Right forelimb (tissue), 1 donor: ENCODE measurements at places on chromosomes 1 and 21.

DNA sequence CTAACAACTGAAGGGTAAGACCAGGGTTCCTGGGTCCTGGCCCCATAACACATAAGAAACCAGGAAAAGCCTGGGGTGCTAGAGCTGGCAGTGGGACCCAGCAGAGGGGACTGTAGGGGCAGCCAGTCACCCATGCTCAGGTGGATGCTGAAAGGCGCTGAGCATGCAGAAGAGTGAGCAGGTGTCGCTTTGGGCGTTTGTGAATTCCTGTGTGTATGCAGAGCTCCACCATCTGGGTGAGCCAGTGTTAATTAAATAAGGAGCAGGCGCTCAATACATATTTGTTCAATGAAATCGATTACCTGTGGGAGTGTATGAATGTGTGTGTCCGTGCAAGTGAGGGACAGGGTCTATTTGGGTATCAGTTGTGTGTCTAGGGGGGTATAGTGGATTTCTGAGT lies 499 bp downstream of the C1QA start:
- DNase-seq, result no peak

- no peak for DNase-seq
Measured at GRCh38 chr1:150121236-150121862, 28.4 kb upstream of the PLEKHO1 start.

DNA sequence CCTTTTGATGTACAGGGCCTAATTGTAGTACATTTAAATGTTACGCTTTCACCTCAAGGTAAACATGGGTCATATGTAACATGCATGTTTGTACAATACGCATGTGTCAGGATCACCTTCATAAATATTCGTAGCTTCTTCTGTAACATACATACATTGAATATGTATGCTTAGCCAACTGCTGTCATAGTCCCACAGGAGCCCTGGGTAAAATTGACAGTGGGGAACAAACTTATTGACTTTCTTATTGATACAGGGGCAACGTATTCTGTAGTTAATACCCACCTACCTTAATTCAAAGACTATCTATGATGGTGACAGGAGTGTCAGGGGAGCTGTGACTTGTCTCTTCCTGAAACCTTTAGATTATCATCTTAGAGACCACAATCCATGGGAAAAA lies 3.7 kb upstream of the REN start:
- DNase-seq, result no peak

DNA sequence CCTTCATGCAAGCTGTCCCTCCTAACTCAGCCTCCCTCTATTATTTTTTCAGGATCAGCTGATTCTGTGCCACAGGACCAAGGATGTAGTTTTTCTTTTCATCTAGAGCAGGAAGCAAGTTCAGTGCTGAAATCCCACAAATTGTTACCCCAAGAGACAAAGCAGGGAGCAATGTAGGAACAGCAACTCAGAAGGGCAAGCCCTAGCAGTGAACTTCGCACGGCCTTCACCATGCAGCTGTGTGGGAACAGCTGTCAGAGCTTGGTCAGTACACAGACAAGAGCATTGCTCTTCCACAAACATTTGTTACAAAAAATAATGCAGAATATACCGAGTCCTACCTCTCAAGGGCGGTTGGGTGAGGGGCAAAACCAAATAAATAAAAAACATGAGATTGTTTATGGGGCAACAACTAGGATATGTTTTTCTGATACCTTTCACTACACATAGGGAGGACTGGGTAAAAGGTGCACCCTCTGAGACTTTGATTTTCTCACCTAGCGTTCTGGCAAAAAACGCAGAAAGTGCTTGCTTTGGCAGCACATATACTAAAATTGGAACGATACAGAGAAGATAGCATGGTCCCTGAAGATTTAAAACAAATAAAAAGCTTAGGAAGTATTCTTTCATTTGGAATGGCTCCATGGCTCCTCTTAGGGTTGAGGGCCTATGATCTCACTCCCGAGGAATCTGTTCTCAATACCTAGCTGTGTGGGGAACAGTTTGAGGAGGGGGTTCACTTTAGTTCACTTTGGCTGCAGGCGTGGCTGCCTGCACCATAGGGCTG lies 37.1 kb upstream of the ANGPTL7 start:
- DNase-seq, result no peak

- DNase-seq, result no peak
Measured at GRCh38 chr1:10601342-10602070, 126.8 kb downstream of the PEX14 start.

DNA sequence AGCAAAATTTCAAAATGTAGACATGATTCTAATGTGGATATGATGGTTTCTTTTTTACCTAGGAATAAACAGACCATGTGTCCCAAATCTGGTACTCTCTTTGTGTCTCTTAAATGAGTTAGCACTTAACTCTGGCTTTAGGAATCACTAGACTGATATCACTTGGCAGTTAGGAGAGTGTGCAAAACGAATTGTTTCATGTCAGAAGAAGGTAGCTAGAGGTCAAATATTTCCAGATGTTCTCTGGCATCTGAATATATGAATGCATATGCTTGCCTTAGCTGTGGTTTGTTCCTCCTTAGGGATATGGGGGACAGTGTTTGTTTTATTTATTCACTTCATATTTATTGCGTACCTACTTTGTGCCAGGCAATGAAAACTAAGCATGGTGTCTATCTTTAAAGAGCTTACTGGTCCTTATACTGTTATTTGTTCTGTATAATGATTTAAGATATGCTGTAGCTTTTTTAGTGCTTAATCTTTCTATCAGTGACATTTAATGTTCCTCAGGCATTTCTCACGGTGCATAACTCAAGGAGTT lies 65.2 kb downstream of the LRRC8C start:
- no peak for DNase-seq

- DNase-seq, result no peak
Measured at GRCh38 chr1:201479201-201479730, 10.3 kb upstream of the PHLDA3 start.

DNA sequence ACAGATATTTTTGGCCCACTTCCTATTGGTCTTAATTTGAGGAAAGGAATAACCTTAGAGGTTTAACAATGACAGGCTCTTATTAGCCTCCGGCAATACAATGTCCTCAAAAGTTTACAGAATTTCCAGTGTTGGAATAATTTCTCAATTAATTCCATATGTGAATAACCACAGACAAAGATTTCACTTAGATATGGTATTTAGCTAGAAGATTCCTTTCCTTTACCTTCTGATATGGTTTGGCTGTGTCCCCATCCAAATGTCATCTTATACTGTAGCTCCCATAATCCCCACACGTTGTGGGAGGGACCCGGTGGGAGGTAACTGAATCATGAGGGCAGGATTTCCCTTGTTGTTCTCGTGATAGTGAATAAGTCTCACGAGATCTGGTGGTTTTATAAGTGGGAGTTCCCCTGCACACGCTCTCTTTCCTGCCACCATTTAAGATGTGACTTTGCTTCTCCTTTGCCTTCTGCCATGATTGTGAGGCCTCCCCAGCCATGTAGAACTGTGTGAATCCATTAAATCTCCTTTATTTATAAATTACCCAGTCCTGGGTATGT lies 54.9 kb upstream of the RGS7 start:
- DNase-seq, result no peak
